Epithelial cell of proximal tubule (primary cell): ENCODE measurements at places on chromosomes 4 and X.
A peak's percentile ranks its signal among the peaks of the same experiment; 100 is the strongest.

- DNase-seq: no peak
Measured at GRCh38 chr4:40980318-40980883, 230.6 kb downstream of the NSUN7 start.

GRCh38 chr4:41214825-41215146 is 444 bp upstream of the APBB2 start:
- DNase-seq: no peak

GRCh38 chr4:151656058-151656457 is 104.7 kb downstream of the GATB start:
- no peak for DNase-seq

DNA sequence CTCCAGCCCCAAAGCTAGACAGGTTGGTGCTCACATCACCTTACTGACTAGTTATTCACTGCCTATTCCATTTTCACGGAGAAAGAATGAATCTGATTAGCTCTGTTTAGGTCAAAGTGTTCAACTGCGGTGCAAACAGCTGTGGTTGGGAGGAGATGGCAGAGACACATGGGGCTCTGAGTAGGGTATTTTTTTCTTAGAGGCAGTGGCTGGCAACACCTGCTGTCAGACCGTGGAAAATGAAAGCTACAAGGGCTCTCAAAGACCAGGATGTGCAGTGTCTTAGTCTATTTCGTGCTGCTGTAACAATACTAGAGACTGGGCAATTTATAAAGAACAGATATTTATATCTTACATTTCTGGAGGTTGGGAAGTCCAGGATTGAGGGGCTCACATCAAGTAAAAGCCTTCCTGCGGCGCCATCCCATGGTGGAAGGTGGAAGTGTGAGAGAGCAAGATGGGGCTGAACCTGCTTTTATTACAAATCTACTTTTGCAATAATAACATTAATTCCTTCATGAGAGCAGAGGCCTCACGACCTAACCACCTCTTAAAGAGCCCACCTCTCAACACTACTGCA is 10.6 kb downstream of the NYX start:
- DNase-seq: no peak

GRCh38 chrX:30615229-30615628 is 37.7 kb upstream of the TASL start:
- no peak for DNase-seq

DNA sequence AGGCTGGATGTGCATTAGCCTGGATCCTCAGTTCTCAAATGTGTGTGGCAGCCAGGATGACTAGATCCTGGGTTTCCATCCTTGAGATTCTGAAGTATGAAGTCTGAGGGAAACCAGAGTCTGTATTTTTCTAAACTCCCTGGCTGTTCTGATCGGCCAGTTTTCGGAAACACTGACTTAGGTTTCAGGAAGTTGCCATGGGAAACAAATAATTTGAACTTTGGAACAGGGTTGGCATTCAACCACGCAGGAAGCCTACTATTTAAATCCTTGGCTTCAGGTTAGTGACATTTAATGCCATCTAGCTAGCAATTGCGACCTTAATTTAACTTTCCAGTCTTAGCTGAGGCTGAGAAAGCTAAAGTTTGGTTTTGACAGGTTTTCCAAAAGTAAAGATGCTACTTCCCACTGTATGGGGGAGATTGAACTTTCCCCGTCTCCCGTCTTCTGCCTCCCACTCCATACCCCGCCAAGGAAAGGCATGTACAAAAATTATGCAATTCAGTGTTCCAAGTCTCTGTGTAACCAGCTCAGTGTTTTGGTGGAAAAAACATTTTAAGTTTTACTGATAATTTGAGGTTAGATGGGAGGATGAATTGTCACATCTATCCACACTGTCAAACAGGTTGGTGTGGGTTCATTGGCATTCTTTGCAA is 67.6 kb downstream of the PDGFRA start:
- DNase-seq: no peak

GRCh38 chrX:71923516-71923915 is 12.9 kb downstream of the NHSL2 start:
- DNase-seq: no peak

DNA sequence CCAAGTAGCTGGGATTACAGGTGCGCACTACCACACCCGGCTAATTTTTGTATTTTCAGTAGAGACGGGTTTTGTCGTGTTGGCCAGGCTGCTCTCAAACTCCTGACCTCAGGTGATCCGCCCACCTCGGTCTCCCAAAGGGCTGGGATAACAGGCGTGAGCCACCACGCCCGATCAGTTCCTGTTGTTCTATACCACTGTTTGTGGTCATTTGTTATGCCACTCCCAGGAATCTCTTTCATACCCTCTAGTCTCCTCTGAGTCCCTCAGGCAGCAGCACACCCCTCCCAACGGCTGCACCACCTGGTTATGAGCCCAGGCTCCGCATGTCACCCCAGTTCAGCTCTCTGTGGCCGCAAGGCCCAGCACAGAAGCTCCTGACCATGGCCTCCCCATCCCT is 17.5 kb upstream of the CD99 start:
- DNase-seq: no peak

DNA sequence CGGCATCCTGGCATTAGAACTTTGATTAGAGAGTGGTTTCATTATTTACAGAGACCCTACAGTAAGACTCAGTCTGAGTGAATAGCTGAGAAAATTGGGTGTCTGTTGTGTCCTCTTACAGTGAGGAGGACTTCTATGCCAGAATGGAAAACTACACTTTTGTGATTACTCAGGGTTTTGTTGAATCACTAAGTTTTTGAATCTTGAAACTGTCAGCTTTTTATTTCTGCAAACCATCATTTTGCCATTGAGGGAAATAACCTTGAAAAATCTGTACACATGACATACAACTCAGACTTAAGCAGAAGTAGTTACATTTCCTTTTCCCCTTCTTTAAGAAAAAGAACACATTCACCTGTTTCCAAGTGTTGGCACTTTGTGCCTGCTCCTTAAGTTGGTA is 117.6 kb upstream of the RASGEF1B start:
- no peak for DNase-seq

DNA sequence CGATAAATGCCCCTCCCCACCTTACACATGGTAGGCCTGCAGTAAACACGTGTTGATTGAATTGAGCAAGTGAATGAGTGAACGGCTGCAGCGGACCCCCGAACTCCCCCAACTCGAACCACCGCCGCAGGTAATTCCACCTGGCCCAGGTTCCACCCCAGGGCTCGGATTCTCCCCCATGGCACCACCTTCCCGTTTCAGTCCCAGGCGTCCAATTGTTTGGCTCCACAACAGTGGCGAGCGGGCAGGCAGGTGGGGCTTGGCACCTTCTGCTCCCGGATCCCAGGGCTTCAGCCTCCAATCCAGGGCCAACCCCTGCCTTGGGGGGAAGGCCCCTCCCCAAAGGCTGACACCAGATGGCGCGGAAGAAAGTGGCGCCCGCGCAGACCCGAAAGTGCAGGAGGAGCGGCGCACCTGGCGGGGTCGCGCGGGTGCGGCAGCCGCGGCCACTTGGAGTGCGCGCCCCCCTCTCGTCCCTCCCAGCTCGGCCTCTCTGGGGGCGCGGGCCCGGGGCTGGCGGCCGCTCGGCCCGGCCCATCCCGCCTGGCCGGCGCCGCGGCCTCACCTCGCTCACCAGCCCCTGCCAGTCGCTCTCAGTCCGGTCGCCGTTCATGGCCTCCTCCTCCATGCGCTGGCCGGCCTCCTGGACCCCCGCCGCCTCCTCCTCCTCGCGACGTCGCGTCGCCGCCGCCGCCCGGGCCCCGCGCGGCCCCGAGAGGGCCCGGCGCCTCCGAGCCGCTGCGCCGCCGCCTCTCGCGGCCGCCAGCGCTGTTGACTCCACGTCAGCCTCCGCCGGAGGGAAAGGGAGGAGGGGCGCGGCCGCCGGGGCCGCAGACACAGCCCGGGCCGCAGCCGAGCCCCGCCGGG is at the start of gene CCDC149:
Gene CCDC149 (minus strand): TSS at position 791 of the 867 bp plus-strand sequence. CDS start 178 bp downstream, at position 613.
- DNase-seq: no peak

GRCh38 chr4:23219779-23220408 is 527.2 kb downstream of the GBA3 start:
- DNase-seq: no peak

DNA sequence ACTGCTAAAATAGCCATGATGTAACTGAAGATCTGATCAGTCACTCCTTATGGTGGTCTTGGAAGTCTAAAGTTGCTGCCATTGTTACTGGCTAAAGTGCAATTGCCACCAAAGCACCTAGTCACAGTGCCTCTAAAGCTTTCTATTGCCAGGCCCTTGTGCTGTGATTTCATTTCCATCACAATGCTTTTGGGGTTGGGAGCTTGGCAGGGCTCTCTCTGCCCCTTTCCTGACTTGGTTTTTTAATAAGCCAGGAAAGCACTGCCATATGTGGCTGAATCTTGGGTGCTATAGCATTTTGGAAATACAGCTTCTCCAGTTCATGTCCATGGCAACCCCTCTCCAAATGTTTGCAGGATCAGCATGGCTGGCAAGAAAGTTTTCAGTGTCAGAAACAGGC is 1712.4 kb upstream of the TENM3 start:
- no peak for DNase-seq

DNA sequence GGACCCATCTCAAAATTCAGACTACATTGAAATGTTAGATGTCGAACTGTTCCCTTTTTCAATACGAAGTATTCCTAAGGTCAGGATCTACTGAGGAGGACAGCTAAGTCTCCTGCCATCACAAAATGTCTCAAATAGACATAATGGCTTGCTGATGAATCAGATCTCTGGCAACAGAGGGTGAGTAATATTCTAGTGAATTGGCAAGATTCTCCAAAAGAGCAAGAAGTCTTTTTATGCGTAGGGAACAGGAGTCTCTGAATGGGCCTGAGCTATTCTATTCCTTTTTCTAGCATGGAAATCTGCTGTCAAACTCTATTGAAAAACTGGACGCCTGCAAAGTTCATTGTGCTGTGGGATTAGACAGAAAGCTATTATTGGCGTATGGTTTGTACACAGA is 145.4 kb downstream of the FNIP2 start:
- peak; percentile 44 for DNase-seq

DNA sequence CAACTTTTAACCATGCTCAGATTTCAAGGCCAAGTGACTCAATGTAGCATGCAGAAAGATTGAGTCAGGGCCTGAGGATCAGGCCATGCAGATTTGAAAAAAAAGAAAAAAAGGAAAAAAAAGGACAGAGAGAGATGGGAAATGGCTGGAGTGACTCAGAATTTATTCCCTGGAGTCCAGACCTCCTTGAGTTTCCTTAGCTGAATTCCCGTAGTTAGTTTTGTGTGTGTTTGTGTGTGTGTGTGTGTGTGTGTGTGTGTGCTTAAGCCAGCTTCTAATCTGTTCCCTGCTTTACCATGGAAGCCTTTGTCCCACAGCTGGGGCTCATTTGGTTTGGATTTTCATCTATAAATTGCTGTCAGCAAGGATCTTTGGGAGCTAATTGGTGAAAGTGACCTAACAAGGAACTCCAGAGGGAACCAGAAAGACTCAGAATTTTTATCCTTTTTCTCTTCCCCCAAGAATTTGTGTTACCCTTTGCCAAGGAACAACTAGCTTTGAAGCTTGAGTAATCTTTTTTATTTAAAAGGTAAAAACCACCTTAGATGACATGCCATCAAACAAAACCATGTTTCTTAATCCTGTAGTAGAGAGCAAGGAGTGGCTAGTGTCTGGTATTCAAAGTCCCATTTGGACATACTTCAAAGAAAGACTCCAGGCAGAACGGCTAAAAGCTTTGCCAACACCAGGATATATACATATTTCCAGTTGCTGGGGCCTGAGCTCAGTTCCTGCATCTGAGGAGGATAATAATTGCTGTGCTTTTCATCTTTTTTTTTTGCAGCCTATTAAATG is 109.0 kb upstream of the DDIT4L start:
- DNase-seq: peak; percentile 74

DNA sequence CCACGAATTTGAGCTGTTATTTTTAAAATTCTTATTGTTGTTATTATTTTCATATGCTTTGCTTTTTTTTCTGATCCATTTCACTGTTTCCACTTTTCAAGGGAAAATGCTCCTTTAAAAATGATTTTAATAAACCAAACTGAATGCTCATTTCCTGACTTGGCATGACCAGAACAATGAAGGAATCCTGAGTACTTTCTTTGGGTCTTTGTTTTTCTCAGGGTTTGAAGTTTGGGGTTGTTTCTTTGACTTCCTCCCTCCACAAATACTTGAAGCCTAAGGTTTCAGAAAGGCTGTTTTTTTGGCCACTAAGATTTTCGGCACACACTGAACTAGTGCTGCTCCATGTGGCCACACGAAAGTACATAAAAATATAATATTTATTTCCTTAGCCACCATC is 171.0 kb downstream of the NR3C2 start:
- DNase-seq: no peak

GRCh38 chrX:23383411-23383810 is 48.8 kb downstream of the PTCHD1 start:
- no peak for DNase-seq

DNA sequence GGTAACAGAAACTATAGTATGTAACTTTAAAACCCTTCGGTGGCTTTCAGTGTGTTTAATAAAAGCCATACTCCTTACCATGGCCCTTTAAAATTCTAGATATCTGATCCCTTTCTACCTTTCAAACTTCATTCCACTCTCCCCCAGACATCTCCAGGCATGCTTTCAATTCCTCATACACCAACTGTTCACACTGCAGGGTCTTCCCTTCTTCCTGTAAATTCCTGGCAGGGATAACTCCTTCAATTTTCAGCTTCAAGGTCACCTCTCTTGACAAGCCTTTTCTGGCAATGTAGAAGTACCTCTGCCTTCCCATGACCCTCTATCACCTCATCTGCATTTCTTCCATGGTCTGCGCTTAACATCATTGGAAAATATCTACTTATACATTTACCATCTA is 60.8 kb downstream of the WDFY3 start:
- no peak for DNase-seq

DNA sequence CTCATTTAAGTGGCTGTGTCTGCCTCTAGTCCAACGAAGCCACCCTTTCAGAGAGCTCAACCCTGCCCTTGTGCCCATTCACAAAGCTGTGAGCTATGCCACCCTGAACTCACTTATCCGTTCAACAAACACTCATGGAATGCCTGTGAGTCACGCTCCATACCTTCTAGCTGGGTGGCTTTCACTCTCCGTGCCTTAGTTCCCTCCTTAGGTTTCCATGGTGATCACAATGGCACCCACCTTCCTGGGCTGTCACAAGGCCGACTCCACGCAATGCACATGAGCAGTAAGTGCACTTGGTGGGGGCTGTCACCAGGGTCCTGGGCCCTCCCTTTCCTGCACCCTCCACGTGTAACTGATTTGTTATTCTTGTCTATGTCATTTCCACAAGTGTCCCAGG is 37.2 kb upstream of the PPP2R2C start:
- DNase-seq: no peak

- no peak for DNase-seq
Measured at GRCh38 chr4:144374065-144374464, 233.5 kb upstream of the GYPA start.

- DNase-seq: peak; percentile 71
Measured at GRCh38 chr4:183618681-183619080, 40.3 kb downstream of the RWDD4 start.

- DNase-seq: no peak
Measured at GRCh38 chrX:129831091-129831885, 12.4 kb downstream of the ZDHHC9 start.

GRCh38 chrX:47285836-47286320 is 53.1 kb downstream of the USP11 start:
- DNase-seq: no peak

- DNase-seq: no peak
Measured at GRCh38 chr4:4627111-4627510, 85.3 kb upstream of the STX18 start.
